Urinary bladder (tissue), 4 donors: ENCODE measurements at places on chromosomes 5 and 9. TPM values are rescaled to one million over a fixed set of nuclear protein-coding genes. Genes with fewer than 3 reads are reported as not detected.

Gene SPINK1
- 274 TPM for total RNA-seq

Gene KCNT1
- 0.58 TPM for total RNA-seq

Gene SPAG8
- total RNA-seq: 1.9 TPM

Gene CCDC192
- not detected for total RNA-seq

Gene ERP44
- total RNA-seq: 26.6 TPM

Gene SHISAL2B
- total RNA-seq: not detected

Gene IL5
- not detected for total RNA-seq

Gene PRDM9
- total RNA-seq: not detected

Gene GABRA1
- 0.21 TPM for total RNA-seq

GRCh38 chr5:128355961-128356360 is 182.1 kb downstream of the FBN2 start:
- no peak for DNase-seq

- DNase-seq: no peak
Measured at GRCh38 chr9:129945314-129945713, 97.7 kb downstream of the FNBP1 start.

DNA sequence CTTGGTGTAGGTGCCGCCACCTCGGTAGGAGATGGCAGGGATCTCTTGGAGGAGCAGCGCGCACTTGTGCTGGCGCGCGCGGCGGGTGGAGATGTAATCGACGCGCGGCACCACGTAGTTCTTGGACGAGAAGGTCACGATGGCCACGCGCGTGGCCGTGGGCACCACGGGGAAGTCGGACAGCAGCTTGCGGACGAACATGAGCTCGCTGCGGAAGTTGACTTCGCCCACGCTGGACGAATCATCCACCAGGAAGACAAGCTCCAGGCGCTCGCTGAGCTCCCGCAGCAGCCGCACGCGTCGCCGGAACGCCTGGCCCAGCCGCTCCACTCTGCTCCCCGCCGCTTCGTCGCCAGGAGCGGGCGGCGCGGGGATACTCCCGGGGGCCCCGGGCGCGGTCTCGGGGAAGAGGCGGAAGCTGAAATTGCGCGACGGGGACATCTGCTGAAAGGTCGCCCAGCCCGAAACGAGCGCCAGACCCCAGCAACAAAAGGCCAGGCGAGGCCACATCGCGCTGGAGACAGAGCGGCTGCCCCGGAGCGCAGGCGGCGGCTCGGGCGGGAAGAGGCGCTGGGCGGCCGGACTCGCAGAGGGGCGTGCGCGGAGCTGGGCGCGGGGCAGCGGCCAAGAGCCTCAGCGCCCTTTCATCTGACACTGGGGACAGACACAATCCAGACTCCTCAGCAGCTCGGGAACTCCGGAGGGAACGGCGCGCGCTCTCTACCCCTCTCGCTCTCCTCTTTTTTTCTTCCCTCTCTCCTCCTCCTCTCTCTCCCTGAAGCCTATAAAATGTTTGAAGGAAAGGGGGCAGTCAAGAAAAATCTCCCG is at the start of gene SVEP1:
SVEP1 (minus strand) TSS at position 708 of the 828 bp plus-strand sequence; CDS start at position 510, 198 bp downstream.
- no peak for DNase-seq

- DNase-seq: no peak
Measured at GRCh38 chr5:8184455-8185063, 315.6 kb downstream of the MTRR start.

DNA sequence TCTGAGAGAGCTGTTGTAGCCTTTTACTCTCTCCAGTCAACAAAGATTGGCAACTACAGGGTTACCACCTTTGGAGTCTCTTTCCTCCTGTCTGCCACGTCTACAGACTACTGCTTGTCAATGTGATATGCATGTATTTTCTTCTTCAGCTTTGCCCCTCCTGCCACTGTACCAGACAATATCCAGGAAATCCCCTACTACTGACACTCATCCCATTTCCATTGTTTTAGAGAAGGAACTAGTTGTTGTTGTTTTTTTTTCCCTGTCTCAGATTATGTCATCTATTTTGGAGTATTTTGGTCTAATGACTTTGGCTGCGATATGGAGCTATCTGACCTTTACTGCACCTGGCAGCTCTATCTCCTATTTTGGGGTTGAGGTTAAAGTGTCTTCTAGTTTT is 50.1 kb upstream of the MACIR start:
- no peak for DNase-seq

DNA sequence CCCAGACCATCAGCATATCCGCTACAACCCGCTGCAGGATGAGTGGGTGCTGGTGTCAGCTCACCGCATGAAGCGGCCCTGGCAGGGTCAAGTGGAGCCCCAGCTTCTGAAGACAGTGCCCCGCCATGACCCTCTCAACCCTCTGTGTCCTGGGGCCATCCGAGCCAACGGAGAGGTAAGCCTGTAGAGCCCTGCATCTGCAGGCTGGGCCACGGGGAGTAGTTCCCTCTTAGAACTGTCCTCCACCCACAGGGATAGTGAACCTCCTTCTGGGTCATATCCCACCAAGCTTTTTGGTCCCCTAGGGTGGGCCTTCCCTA is 569 bp downstream of the GALT start:
- DNase-seq: no peak

DNA sequence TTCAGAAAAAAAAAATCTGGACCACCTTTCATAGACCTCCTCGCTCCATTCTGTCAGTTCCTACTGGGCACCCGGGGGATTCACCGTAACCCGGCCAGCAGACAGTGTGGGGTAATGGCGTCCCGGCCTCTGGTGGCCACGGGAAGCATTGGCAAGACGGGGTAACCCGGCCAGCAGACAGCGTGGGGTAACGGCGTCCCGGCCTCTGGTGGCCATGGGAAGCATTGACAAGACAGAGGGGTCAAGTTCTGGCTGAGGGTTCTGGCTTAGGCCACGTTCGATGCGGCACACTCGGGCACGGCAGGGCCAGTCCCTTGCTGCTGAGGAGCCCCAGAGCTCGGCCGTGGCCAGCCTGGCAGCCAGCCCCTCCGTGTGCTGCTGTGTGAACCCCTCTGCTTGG is 116.2 kb upstream of the RAPGEF1 start:
- no peak for DNase-seq

DNA sequence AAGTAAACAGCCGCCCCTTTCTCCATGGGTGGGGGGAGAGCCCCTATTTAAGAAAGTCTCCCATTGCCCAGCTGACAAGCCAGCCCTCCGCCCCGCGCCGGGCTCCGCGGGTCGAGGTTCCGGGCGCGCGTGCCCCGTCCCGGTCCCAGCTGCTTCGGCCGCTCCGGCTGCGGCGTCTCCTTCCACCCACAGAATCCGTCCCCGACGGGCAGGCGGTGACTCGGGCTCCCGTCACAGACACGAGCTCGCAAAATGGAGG is 223 bp downstream of the NR3C1 start:
- peak; percentile 29 for DNase-seq

DNA sequence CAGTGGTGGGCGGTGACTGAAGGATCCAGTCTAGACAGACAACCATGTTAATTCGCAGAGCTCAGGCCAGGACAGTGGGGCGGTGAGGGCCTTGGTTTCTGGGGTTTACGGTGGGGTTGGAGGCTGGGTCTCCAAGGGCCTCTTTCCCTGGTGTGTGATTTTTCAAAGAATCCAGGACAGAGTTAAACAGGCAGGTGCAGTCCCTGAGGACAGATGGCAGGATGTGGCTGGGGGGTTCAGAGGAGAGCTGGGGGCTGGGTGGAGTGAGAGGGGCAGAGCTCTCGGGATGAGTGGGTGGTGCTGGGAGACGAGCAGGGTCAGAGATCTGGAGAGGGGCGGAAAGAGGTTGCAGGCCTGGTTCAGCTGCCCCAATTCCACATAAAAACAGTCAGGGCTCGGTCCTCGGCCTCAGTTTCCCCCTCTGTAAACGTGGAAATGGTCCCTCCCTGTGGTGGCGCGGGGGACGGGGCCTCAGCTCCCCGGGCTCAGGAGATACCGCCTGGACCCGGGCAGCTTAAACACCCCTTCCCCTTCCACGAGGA is 145.9 kb downstream of the GAPVD1 start:
- no peak for DNase-seq

GRCh38 chr5:172713113-172713808 is 57.7 kb downstream of the DUSP1 start:
- DNase-seq: no peak

DNA sequence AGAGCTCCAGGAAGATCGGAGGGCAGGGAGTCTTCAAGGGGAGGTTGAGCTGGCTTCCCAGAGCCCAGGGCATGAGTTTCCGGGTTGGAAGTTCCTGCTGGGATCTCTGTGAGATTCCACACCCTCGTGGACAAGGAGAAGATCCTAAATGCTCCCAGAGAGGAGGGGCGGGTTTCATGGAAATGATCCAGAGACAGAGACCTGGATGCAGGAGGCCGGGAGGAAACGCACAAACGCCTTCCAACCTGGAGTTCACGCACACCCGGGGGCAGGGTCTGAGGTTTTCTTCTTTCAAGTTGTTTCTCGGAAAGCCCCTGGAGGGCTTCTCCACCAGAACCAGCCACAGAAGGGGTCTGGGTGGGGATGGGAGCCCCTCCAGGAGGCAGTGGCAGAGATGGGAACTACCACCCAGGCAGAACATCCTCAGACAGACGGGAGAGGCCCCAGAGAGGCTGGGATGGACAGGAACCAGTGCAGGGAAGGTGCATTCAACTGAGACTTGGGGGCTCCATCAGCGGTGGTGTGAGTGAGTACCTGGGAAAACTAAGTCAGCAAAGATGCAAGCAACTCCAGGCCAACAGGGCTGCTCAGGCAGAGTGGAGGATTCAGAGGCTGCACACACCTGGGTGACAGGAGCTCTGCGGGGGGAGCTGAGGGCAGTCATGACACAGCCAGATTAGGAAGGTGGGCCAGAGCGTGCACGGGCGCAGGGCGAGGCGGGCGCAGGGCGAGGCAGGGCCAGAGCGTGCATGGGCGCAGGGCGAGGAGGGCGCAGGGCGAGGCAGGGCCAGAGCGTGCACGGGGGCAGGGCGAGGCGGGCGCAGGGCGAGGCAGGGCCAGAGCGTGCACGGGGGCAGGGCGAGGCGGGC is 52.1 kb upstream of the EXOC3 start:
- no peak for DNase-seq

DNA sequence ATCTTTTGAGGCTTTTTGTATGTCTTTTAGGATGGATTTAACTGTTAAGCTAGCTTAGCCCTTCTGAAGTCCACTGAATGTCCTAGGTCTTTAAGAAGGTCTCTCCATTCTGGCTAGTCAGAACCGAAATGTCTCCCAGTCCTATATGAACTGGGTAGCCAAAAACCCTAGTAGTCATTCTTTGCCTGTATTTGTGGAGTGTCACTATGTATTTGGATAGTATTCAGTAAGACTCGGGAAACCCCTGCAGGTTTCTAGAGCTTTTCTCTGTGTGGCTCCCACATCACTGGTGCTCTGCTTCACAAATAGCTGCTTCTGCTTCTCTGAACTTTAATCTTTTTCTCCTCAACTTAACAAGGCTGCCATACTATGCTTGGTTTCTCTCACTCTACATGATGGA is 68.0 kb downstream of the RIC1 start:
- DNase-seq: no peak

GRCh38 chr9:91320299-91320698 is 41.4 kb downstream of the AUH start:
- DNase-seq: no peak

GRCh38 chr5:154593796-154594195 is 115.8 kb upstream of the HAND1 start:
- no peak for DNase-seq

DNA sequence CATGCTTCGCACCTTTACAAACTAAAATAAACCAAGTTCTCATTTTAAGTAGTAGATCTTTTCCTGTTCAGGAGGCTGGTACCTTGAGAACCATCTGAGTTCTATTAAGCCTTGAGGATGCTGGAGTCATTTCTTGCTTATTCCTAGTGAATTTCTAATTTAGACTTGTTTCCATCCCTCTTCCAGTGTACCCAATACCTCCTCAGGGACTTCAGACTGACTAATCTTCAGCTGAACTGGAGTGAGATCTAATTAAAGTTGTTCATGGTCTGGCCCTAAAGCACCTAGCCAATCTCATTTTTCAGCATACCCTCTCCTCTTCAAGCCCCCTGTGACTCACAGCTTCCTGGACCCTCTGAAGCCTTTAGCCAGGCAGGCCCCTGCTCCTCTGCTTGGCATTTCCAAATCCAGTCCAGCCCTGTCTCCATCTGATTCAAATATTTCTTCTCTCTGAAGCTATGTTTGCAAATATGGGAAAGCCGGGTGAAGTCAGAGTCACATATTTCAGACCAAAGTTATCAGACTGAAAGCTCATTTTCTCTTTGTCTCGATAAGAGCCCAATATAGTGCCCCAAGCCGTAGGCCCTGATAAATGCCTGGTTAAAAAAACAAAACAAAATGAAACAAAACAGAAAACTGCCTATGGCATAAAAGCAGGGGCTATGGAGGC is 19.4 kb upstream of the TNFSF15 start:
- no peak for DNase-seq

DNA sequence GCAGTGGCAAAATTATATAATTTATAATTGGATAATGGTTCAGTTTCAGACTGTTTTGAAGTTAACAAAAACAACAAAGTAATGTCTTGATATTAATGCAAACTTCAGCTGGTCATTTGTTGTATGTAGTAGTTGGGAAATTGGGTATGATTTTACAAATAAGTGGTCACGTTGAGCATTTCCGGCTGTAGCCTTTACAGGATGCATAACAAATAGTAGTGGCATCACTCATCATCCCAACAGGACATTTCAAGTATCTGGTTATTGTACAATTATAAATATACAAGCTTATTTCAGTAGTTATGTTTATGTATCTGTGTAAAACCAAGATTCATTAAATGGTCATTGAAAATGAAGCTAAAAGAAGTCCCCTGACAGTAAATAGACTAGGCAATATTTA is 72.9 kb downstream of the SMIM15 start:
- DNase-seq: no peak

GRCh38 chr9:4317205-4317604 is 17.3 kb upstream of the GLIS3 start:
- DNase-seq: no peak

DNA sequence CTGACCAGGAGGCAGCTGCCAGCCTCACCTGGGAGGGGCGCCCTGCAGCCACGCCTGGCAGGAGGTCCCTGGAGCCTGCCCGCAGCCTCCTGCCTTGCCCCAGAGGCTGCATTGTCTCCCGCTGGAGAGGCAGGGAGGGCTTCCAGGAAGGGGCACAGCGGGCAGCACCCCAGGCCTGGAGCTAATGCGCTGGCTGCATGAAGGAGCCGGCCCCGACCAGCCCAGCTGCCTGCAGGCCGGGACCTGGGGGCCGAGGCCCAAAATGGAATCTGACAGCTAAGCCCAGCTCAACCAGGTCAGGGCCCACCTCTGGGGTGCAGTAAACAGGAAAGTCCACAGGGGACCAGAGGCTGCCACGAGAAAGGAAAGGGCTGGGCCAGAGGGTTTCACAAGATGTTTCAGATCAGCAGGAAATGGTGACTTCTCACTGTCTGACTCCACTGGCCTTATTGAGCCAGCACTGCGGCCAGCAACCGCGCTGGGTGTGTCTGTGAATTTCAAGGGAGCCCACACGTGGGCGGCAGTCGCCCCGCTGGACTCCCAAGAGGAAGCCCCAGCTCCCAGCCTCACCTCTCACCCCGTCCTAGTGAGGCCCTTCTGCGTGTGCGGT is 18.6 kb upstream of the NOTCH1 start:
- no peak for DNase-seq
